Upper lobe of left lung (tissue), 6 donors: ENCODE measurements at places on chromosomes 2 and 18. TPM values are rescaled to one million over a fixed set of nuclear protein-coding genes. Genes with fewer than 3 reads are reported as not detected.

DNA sequence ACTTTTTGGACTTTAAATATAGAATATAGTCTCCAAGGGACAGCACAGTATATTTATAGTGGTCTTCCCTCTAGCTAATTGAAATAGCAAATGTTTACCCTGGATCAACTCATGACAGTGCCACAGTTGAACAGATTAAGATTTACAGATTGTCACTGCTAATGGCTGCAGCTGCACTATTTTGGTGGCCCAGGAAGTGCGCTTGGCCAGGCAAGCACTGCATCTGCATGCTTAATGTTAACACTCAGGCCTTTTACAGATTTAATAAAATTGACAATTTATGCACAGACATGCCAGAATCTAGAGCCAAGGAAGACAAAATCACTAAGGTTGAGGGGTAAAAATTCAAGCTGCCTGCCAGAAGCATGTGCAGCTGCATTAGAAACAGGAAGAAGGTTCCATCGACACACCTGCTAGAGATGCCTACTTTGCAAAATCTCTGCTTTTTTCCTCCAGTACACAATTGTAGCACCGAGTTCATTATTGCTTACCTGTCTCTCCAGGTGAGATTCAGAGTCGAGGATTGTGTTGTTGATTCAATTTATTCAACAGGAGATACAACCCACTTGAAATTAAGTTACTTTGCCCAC lies 1042.3 kb upstream of the NRXN1 start:
- no peak for DNase-seq

DNA sequence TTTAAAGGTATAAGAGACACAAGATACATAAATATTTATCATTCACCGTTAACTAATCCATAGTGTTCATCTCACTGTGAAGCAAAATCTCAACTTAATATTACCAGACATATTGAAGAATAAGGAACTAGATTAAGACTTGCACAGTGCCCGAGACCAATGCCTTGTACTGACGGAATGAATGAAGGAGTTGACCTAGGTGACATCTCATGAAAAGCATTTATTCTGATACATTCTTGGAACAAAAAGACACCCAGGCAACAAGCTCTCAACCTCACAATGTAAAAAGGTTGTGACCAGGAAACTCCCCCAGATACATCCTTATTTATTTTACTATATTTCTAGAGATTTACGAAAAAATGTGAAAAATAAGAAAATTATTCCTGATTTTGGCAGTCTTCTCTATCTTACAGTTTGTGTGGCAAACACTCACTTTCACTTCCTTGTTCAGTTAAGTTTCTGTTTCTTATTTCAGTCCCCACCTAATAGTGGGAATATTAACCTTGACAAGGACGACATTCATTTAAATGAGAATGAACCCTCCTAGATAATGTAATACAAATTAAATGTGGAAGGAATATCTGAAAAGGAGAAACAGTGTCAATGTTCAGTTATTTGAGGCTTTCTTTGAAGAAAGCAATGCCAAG lies 28.4 kb downstream of the M1AP start:
- no peak for DNase-seq

DNA sequence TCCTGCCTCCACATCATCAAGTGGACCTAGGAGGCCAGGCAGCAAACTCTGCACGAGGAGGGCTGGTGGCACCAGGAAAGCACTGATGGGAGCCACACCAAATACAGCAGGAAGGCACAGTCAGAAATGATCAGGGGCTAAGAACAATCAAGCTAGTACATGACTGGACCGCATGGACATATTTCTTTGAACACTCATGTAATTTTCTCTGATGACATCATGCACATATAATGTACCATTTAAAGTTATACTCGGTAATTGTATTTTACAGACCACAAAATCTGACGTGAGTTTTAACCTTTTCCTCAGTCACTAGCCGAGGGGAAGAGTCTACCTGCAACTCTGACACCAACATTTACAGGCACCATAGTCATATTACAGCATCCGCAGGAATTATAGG lies 76.7 kb downstream of the XDH start:
- no peak for DNase-seq

DNA sequence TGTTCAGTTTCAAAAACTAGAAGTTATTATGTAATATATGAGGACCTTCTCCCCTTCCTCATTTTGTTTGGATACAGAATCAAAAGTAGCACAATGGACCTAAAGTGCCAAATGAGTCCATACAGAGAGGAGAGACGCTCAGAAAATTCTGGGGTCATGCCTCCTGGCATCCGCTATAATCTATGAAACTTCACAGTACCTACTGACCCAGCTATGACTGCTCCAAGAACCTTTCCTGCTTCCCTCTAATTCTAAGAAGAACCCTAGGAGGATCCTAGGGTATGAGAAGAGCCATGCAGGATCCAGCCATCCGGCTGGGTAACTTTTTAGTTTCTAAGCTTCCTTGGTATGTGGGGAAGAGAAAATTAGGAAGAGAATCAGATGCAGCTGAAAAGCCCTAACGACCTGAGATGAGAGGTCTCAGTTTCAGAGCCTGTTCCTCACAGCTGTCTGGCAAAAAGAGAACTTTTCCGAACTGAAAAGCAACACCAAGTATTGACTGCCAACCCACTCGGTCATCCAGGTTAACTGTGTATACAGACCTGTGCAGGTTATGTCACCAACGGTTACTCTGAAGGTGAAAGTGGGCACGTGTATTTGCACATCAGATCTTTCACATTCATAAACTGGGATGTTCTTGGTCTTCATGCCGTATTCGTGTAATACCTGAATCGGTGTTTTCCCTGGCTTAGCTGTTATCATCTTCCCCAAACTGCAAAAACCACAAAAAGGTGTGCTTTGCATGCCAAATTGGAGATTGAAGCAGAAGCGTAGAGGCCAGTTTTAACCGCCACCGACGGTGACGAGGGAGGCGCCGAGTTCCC lies 1.1 kb downstream of the PRKRA start:
- no peak for DNase-seq

- DNase-seq, result no peak
These were observed 90.3 kb downstream of the PIK3C3 start for GRCh38 chr18:42045346-42045745.

- DNase-seq, result no peak
These were observed 120.3 kb upstream of the NFATC1 start for GRCh38 chr18:79275461-79275860.

GRCh38 chr2:24657818-24658217 lies 135.4 kb downstream of the PTRHD1 start:
- no peak for DNase-seq

GRCh38 chr18:44568986-44569385 lies 111.7 kb upstream of the SETBP1 start:
- no peak for DNase-seq

DNA sequence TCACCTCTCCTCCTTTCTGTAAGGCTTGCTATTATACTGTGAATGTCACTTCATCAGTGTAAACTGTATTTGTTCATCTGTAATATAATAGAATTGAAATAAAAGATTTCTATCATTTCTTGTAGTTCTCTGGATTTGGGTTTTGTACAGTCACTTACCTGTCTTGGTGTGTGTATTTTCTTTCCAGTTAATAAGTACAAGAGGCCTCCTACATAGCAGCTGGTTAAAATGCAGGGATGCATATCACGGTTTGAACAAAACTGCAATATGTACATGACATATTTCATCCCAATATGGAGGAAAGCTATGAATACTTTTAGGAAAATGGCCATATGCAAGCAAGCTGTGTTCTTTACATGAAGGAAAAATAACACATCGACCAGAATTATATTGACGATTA lies 5.4 kb upstream of the STAT1 start:
- no peak for DNase-seq

IL1R1 gene
- total RNA-seq, result 148 TPM

GRCh38 chr2:241598061-241598460 lies 38.9 kb downstream of the THAP4 start:
- no peak for DNase-seq

DNA sequence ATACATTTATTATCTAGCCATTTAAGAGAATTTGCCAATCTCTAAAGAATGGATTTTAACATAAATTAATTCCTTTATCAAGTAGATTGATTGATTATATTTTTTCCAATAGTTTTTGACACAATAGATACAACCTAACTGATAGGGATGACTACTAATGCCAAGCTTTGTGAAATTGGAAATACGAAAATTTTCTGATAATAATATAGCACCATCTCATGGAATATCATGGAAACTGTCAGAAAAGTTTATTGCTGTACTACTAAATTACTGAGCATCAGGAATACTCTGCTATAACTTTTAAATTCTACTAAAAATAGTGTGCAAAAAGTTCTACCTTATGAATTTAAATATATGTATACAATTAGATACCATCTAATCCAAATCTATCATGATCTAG lies 101.8 kb upstream of the MAP2 start:
- DNase-seq, result no peak

DNA sequence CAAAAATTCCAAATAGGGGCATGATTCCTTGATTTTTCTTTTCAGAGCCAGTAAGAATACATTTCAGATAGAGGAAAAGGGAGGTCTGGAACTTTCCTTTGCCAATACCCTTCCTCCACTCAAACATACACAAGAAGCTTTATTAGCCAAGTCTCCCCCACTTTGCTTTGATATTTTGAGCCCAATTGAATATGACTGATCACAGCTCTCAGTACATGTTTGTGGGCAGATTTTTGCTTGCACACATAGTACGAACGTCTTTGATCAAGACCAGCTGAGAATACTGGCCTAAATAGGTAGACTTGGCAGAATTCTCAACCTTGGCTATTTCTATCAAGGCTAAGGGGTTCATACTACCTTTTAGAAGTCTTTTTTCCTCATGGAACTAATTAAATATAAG lies 148.8 kb upstream of the PGAP1 start:
- no peak for DNase-seq

VWA3B gene
- 7.8 TPM for total RNA-seq

DNA sequence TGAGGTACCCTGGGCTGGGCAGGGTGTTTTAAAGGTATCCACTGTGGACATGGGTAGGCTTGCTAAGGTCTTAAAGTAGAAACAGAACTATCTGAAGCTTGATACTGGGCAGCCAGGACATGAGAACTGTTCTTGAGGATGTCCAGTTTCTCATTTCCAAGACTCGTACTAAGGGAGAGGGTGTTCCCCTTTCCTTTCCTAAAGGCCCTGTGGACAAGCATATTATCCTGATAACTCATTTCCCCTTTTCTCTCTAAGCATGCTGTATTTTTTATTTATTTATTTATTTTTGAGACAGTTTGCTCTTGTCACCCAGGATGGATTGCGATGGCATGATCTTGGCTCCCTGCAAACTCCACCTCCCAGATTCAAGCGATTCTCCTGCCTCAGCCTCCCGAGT lies 273.6 kb downstream of the PRKCE start:
- no peak for DNase-seq

SNED1 gene
- total RNA-seq, result 38.0 TPM

DNA sequence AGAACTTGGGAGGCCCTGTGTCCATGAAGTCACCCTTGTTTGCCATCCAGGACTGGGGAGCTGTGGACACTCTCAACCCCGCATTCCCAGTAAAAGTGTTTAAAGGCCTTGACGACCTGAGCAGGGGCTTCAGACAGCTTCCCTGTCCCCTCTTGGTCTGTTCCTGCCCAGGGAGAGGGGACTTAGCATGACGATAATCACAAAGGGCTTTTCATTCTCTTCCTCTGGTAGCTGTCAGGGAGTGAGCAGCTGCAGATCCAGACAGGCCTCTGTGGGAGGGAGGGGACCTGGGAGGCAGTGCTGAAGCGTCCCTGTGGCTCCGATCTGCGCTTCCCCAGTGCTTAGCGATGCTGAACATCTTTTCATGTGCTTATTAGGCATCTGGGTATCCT lies 77.8 kb upstream of the HS6ST1 start:
- DNase-seq, result no peak

DNA sequence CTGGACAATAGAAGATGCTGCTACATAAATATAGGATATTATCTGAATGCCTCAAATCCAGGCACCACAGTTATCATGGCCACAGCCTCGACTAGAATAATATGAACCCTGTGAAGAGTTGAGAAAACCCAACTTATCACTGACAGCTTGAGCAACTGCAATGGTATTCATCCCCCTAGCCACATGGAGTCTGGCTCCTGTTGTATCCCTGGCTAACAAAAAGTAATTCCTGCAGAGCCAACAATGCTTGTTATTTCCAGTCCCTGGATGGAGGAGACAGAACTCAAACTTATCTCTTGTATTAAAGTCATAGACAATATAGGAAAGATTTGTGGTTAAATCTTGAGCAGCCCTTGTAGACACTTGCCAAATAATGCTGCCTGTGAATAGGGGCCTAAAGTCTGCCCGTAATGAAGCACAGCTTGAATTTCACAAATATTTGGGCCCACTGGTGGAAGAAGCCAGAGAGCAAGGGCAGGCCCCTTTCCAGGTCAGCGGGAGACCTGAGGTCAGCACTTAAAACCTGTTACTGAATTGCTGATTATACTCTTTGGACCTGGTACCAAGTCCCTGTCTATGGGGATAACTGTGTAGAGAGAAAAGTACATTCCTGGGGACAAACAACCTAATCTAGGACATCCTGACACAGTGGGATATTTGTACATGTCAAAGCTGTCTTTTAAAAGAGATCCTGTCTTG lies 28.4 kb upstream of the SUCLG1 start:
- no peak for DNase-seq

- no peak for DNase-seq
These were observed 287.1 kb upstream of the ATP5MC3 start for GRCh38 chr2:175468431-175469098.

DNA sequence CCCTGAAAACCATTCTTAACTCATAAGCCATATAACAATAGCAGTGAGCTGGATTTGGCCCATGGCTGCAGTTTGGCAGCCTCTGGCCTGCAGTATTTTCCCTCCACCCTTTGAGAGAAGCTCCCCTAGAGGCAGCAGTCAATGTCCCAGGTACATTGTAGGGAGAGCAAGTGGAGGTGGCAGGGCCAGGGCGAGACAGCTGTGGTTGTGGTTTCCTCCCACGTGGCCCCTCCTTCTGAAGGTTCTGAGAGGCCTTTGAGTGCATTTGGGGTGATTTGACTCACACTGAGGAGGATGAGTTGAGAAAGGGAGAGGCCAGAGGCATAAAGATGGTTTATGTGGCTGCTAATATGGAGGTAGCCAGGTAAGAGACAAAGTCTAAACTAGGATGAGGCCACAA lies 45.5 kb upstream of the LDAH start:
- no peak for DNase-seq

GRCh38 chr2:95010718-95011117 lies 14.8 kb upstream of the MAL start:
- no peak for DNase-seq

IL36G gene
- not detected for total RNA-seq

ABCB11 gene
- not detected for total RNA-seq

DNER gene
- total RNA-seq, result 0.89 TPM

- DNase-seq, result no peak
These were observed 706.5 kb upstream of the FAM98A start for GRCh38 chr2:34305587-34305986.

DNA sequence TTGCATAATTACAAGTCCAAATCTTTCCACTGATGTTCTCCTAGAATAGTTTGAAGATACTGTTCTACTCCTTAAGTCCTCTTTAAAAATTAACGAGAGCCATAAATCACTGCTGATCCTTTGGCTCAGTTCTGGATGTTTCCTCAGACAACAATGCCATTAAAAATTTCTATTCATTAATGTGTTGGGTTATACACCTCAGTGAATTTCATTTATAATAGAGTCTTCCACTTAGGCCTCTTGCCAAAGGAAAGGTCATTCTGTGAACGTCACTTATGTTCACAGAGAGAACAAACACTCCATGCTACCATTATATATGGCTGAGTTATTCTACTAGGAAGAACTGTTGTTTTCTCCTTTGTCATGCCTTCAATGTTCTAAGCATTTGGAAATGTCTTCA lies 1472.3 kb upstream of the CELF4 start:
- no peak for DNase-seq
